ENCODE measurements at places on chromosomes 4 and X.

- no peak for DNase-seq
Observed at GRCh38 chr4:59936566-59936965, 1263.6 kb upstream of the ADGRL3 start.

DNA sequence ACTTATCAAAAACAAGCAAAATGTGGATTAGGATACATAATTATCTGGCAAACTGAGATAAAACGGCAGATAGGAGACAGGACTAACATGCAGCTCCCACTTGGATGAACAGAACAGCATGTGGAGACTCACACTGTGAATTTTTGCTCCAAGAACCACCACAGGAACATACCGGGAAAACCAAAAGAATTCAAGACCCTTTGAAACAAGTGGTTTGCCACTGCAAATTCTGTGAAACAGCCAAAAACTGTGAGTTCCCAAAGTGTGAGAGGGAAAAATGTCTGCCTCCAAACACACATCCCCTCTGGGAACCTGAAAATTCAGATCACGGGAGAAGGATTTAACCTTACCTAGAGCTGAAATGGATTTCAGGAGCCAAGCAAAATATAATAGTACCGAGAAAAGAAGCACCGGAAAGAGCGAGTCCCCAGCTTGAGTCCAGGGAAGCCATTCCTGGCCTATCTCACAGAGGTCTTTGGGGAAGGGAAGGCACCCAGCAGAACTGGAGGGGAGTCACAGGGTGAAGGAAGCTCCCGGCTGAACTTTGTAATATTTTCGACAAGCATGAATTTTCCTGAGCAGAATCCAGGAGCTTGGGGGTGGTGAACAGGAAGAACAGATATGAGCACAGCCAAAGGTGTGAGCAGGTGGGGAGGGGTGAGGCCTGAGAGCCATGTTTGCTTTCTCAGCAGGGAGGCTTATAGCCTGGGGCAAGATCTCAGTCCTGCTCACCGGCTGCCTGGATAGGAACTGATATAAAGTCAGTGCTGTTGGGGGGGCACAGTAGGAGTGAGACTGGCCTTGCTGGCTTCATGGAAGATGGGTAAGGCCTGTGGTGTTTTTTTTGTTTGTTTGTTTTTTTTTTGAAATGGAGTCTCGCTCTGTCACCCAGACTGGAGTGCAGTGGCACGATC is 23.9 kb downstream of the MANBA start:
- DNase-seq: no peak

GRCh38 chr4:182385897-182386296 is 142.7 kb downstream of the TENM3 start:
- no peak for DNase-seq

DNA sequence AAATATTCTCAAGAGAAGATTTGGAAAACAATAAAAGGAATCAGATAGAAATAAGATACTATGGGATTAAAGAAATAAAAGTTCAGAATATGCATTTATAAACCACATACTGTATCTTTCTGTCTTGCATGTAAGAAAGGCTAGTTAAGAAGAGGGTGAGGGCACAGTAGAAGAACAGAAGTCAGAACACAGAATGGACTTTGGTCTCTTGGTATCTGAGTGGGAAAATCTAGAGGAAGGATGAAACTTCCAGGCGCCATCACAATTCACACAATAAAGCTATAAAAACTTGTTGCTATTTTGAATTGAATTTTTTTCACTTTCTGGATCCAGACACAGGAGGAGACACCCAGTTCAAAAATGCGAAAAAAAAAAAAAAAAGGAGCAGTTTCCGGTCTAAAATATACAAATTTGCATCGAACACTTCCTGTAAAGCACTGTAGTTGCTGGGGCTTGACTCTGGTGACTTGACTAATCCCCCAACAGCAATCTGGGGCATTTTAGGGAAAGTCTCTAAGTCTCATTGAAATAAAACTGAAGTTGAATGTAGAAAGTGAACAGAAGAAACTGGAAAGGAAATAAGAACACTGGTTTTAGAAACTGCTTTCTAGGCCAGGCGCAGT is 8.1 kb upstream of the NAAA start:
- no peak for DNase-seq

DNA sequence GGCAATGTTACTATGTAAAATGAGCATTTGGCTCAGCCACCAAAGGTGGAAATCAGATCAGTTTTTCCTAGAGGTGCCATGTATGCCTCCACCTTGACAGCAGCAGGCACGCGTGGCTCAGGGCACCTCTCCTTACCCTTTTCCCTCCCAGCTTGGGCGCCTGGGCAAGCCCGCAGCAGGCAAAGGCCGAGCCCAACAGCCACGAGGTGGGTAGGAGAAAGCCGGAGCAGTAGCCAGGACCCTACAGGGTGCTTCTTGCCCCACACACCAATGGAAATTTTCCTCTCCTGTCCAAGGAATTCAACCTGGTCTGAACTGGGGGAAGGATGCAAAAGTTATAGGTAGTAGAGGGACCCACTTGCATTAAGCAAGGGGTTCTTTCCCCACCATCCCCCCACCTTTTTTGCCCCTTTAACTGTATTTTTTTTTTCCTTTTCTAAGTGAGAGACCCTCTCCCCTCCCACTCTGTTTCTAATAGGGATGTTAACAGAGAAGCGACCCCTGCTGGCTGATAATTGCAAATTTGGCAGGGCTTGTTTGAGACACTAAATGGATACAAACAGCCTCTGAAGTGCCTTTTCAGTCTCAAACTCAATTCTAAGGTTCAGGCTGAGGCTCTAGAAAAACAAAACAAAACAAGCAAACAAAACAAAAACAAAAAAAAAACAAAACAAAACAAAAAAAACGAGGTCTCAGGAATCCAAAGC is 895.1 kb downstream of the PCDH18 start:
- DNase-seq: no peak

DNA sequence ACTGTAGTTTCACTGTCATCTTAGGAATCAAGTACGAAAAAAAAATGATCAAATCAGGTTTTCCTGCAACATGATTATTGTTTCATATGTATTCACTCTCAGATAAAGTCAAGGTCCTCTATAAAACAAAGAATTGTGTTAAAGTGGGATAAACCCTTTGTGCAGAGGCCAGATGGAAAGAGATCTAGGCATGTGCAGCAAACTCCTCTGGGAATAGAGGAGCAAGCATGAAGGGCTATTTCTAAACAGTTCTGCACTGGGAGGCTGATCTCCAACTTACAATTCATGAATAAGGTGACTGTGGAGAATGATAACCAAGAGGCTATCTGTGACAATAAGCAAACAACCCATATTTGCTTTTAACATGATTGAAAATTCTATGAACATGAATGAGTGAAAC is 2.4 kb upstream of the WDFY3 start:
- peak; percentile 70 for DNase-seq

DNA sequence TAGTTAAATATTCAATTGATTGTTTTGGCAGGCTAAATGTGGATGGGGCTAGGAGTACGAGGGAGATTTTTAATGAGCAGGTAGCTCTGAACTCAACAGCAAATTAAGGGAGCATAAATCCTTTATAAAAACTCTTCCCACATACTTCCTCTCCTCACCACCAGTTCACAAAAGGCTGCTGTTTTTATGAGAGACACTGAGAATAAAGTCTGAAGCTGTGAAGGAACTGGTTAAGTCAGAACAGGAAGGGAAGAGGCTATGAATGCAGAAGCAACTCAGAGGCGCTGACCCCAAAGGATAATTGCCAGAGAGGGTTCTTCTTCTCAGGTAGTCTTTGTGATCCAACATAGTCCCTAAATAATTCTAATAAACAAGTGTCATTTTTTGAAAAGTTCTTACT is 406.1 kb downstream of the GPM6A start:
- no peak for DNase-seq

DNA sequence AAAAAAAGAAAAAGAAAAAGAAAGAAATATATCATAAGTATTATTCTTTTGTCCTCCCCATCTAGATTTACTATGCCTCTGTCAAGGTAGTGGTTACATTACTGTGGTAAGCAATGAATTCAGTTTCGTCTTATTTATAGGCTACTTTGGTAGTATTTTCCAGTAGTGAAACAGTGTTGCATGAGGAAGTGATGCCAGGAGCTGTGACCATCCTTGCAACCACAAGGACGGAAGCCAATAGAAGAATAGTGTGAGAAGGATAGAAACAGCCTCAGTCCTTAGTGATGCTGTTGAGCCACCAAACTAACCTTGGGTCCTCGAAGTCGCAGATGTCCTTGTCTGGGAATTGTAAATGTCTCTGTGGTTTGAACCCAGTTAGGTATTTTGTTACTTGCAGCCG is 328.5 kb downstream of the PPP3CA start:
- no peak for DNase-seq

DNA sequence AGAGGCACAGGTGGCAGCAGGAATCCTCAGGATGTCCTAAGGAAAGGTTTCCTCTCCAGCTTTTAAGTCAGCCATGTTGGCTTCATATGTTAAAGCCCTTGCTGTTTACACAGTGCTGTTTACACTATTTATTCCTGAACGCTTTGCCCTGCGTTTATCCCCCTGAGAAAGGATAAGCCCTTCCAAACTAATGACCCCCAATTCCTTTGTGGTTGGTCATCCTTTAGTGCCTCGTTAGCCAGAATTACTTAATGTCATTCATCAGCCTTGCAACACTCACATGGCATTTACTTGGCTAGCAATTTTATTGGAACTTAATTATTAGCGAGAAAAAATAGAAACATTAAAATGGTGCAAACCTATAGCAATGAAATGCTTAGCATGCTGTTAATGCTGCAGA is 23.8 kb downstream of the VCX2 start:
- no peak for DNase-seq

GRCh38 chr4:48197643-48198237 is 63.7 kb upstream of the TXK start:
- no peak for DNase-seq

GRCh38 chr4:55035892-55036291 is 89.5 kb downstream of the KDR start:
- no peak for DNase-seq

GRCh38 chrX:103927030-103927429 is 35.4 kb upstream of the TMSB15B start:
- no peak for DNase-seq

- DNase-seq: no peak
Observed at GRCh38 chr4:4913628-4914027, 54.2 kb downstream of the MSX1 start.

- DNase-seq: no peak
Observed at GRCh38 chrX:23373129-23373804, 38.6 kb downstream of the PTCHD1 start.

DNA sequence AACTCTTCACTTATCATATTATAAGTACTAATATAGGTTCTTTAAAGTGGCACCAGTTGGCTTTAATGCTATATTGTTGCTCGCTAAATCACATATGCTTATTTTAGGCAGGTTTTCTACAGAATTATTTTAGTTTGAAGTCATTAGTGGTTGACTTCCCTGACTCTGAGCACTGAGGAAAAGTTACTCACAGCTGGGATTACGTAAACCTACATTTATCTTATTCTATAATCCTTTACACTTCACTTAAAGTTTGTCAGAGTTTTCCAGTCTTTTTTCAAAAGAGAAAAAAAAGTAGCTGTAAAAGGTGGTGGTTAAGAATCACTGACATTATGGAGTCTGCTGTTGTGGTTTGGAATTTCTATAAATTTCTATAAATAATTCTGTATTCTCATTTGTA is 5.8 kb downstream of the UGT2B4 start:
- no peak for DNase-seq

DNA sequence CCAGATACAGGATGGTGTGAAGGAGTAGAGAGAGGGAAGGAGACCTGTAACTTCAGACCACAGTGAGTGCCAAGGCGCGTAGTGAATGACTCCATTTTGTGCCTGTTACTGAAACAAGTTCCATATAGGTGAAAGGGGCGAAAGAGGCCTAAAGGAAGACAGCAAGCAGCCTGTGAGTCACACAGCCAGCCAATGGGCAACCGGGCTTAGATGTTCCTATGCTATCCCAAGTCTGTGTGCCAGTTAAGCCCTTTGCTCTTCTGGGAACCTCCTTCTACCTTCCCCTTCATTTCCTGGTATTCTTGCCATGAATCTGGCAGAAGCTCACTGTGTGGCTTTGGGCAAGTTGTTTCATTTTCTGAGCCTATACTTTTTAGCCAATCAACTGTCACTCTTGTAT is 161.8 kb upstream of the LDB2 start:
- DNase-seq: no peak

- DNase-seq: no peak
Observed at GRCh38 chrX:19772822-19773628, 114.4 kb downstream of the SH3KBP1 start.

DNA sequence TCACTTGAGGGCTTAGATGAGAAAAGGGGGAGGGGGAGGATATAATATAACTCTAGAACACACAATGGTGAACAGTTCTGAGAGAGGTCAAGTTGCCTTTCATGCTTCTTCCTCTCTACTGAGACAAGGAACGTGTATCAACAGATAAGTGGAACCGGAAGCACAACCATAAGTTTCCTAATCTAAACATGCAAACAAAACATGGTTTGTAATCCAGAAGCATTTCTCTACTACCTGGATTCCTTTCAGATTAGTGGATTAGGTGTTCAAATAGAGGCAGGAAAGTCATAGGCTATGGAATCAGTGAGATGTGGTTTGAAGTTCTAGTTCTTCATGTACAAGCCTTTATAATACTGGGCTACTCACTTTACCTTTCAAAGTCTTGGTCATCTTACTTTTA is 460.6 kb downstream of the IDS start:
- DNase-seq: no peak

- no peak for DNase-seq
Observed at GRCh38 chrX:1914606-1915365, 299.9 kb downstream of the ASMT start.

- DNase-seq: no peak
Observed at GRCh38 chrX:115702982-115703381, 142.0 kb downstream of the PLS3 start.

DNA sequence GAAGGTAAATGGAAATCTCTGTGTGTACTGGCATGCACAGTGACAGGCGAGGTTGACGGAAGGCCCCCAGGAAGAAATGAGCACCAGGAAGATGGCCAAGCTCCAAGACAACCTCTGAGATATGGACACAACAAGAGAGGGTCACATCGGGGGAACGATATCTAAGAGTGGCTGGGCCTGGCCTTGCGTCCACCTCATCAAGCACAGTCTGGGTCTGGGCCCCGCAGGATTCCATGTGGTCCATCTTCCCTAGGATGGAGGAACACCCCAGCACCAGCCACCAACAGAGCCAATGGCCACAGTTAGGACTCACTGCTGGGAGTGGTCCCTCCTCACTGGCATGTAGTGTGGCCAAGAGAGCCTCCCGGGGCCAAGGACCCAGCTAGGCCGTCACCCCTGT is 272.6 kb upstream of the AGTR2 start:
- no peak for DNase-seq

- DNase-seq: no peak
Observed at GRCh38 chr4:165489786-165490185, 111.0 kb downstream of the CPE start.

GRCh38 chr4:173417833-173418232 is 18.9 kb upstream of the SCRG1 start:
- no peak for DNase-seq
